Effector memory CD8-positive, alpha-beta T cell (primary cell): ENCODE measurements at places on chromosomes 2 and 18.

DNA sequence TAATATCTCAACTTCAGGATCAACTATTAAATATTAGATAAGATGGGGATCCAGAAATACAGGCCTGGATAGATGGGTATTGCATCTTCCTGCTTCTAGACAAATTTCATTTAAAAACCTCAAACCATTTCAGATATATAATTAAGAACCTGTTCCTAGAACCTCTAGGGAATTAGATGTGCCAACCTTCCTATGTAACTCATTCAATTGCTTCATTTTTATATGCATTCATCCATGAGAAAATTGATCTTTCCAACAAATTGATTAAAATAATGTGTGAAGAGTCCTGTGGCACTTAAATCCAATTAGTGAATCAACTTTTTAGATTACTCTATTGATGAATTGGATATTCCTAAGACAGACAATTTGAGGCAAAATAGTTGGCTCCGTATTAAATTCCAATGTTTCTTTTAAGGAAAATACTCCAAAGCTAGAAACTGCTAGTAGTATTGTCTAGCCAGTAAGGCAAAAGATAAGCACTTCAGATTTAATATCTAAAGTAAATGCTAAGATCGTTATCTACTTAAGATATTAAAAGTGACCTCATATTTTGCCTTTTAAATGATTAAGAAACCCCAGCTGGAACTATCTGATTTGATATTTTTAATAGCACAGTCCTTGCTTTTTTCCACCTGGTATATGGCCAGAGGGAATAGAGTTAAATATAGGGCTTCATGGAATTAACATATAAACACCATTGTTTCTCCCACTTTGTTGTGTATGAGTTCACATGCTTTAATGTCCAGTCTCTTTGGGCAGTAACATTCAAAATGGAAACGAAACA is 35.8 kb downstream of the DARS1 start:
- no peak for DNase-seq

- DNase-seq = no peak
These were observed 79.5 kb downstream of the FAM161A start for GRCh38 chr2:61774351-61774750.

DNA sequence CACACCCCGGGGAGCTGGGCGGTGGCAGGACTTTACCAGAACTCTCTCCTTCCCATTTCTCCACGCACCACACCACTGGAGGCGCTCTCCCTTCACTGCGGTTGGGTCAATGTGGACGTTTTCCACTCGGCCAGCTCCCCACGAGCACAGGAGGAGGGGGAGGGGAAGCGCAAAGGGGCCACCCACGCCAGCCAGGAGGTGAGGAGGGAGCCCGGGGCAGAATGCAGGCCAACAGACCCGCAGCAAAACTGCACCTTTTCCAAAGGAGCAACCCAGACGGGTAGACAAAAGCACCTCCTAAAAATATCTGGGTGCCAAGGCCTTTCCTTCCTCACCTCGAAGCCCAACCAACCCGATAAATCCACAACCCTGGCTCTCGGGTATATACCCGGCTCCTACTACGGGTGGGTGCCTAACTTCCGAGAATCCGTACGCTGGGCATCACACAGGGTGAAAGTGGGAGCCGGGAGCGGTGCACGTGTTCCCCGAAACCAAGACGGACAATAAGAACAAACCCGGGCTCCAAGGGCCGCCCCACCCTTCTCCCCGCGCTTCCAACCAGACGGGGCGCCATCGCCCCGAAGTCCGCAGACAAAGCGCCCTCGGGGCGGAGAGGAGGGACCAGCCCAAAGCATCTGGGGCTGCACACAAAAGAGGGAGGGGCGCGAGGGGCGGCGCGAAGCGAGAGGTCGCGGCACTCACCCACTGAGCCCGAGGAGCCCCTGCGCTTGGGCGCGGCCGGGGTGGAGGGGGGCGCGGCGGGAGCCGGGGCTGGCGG is 1.0 kb downstream of the RTN4 start:
- peak; percentile 44 for DNase-seq

GRCh38 chr2:100924520-100925451 is 77.3 kb upstream of the RPL31 start:
- DNase-seq = no peak

GRCh38 chr2:10926191-10926820 is 14.6 kb downstream of the KCNF1 start:
- DNase-seq = no peak

DNA sequence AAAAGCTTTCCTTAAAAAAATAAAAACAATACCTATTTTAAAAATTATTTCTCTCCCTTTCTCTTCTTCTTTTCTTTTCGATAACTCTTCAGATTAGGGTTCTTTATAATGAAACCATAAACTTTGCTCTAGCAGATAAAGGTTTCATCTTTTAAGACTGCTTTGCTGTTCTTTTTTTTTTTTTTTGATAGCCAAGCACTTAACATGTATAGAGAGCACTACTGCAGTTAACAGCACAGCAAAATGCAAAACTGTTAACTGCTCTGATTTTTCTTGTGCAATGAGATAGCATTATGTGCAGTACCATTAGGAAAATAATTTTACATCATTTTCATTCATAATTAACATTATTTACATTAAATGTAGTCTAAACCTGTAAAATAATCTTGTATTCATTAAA is 36.3 kb downstream of the GALNT1 start:
- no peak for DNase-seq

DNA sequence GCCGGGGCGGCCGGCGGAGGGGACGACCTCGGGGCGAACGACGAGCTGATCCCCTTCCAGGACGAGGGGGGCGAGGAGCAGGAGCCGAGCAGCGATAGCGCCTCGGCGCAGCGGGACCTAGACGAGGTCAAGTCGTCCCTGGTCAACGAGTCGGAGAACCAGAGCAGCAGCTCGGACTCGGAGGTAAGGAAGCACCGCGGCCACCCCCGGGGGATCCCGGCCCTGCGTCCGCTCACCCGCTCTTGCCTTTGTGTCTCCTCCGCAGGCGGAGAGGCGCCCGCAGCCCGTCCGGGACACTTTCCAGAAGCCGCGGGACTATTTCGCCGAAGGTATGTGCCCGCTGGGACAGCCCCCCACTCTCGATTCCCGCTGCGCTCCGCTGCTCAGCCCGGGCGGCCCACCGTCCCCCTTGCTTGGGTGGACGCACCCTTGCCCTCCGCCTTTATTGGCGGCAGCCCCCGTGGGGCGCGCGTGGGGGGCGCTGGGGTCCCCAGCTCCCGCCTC is 611 bp downstream of the TCF7L1 start:
- no peak for DNase-seq

DNA sequence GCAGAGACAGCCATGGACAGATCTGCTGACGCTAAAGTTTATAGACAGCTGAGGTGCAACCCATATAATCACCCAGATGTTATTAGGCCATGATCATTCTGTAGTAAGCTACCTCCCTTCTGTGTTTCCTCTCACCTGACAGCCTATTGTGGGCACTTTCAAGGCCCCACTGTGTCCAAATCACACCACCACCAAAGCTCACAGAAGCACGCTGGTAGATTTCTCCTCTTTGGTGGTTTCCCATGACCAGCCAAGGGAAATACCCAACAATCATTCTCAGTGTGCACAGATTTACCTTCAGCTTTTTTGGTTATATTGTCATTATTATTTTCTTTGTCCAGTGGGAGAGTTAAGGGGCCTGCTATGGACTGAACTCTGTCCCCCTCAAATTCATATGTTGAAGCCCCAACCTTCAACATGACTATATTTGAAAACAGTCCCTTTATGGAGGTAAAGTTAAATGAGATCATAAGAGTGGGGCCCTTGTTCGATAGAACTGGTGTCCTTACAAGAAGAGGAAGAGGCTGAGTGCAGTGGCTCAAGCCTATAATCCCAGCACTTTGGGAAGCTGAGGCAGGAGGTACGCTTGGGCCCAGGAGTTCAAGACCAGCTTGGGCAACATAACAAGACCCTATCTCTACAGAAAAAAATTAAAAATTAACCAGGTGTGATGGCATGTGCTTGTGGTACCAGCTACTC is 74.0 kb upstream of the MSH6 start:
- no peak for DNase-seq

DNA sequence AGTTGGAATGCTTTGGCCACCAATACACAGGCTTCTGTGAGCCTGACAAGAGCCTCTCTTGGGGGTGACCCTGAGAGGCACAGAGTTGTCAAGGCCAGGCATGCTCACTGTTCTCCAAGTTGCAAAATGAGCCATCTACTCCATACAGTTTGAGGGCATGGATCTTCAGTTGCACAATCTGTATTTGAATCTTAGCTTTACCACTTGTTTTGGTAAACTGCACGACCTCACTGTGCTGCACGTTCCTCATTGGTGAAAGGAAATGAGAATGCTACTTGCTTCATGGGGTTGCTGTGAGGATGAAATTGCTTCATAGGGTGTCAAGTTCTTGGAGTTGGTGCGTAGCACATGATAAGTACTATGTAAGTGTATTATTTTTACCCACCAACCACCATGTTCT is 12.0 kb upstream of the HAAO start:
- no peak for DNase-seq

DNA sequence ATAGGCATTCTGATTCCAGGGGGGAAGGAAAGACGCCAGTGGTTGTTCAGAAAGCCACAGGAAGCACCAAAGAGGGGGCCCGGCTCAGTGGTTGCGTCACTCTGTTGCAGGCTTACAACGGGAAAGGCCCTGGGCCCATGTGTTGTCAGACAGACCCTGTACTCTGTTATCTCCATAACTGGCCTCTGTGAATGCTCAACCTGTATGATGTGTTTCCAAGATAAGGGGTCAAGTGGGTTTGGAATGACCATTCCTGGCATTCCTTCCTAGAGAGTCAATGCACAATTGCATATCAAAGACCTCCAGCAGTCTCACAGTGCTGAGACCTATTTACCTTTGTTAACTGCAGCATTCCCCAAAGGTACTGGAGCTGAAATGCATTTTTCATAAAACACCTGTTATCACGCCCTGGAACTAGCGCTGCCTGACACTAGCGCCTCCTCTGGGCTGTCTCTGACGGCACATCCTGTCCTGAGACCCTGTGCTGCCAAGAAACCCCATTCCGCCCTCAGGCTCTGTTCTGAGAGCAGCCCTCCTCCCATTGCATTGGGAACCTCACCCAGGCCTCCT is 13.2 kb upstream of the LRRFIP1 start:
- DNase-seq = no peak

- no peak for DNase-seq
These were observed 39.4 kb downstream of the MAP4K4 start for GRCh38 chr2:101736861-101737291.

DNA sequence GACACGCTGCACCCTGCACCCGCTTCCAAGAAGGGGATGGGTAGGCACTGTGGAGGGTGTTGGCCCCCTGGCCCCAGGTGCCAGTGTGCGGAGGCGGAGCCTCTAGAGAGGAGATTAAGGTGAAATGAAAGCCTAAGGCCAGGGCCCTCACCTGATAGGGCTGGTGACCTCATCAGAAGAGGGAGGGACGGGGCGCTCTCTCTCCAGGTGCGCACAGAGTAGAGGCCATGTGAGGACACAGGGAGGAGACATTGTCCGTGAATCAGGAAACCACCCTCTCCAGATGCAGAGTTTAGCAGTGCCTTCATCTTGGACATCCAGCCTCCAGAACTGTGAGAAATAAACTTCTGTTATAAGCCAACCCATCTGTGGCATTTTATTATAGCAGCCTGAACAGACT is 62.3 kb downstream of the PSMG2 start:
- DNase-seq = no peak

DNA sequence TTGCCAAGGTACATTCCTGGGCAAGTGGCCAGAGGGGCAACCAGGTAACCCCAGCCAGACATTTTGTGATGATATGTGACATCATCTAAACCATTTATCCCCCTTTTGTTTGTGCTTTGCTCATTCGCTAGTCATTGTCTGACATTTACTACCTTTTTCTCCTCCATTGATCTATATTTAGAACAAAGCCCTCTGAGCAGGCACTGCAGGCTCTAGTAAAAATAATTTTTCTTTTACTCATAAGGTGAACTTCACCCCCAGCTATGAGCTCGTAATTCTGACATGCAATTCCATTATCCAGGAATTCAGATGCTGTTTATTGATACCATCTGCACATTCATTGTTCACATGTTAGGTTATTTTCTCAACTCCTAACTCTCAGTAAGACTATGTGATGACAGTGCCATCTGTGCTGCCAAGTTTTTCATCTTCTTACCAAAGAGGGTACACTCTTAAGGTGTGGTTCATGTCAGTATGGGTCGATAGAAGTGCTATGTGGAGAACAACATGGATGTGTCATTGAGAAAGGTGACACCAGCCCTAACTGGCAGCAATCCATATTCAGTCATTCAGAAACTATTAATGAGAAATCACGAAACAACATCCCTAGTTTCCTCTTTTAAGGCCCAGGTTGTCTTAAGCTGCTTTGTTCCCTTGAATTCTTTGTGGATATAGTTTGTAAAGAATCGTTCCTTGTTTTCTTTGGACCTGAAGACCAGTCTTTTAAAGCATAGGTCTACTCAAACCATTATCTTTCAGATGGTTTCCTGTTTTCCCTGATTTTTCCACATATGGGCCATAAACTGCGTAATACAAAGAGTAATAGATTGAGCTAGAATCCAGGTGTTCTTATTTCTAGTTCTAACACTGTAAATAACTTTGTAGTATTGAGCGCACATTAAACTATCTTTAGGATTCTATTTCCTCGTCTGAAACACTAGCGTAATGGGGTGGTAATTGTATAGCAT is 978.1 kb upstream of the CDH2 start:
- no peak for DNase-seq

- DNase-seq = no peak
These were observed 758 bp downstream of the LYPD1 start for GRCh38 chr2:132668987-132669907.

- DNase-seq = no peak
These were observed 944.9 kb downstream of the CNTNAP5 start for GRCh38 chr2:124970030-124970429.

DNA sequence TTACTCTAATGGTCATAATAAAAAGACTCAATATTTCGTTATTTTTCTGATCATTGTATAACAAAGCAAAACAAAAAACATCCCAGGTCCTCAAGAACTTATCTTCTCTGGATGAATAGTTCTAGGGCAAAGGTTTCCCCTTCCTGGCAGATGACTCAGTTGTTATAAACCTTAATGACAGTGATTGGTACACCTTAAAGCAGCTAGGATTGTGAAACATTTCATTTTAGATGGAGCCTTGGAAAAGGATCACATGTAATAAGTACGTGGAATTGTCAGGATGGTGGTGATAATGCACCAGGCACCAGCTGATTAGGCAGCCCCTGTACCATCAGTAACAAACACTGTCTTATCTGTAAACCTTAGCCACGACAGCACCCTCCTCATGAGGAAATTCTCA is 47.2 kb downstream of the MEP1B start:
- no peak for DNase-seq

DNA sequence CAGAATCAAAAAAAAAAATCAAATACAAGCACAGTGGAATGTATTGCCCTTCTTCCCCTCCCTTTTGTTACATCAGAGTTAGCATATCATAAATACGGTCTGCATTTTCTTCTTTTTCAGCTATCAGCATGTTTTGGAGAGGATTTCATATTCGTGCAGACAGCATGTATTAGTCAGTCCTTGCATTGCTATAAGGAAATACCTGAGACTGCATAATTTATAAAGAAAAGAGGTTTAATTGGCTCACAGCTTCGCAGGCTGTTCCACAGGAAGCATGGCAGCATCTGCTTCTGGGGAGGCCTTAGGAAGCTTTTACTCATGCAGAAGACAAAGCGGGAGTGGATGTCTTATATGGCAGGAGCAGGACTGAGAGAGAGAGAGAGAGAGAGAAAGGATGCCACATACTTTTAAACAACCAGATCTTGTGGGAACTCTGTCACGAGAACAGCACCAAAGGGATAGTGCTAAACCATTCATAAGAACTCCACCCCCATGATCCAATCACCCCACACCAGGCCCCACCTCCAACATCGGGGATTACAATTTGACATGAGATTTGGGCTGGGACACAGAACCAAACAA is 8.9 kb downstream of the IL1B start:
- DNase-seq = no peak
